ENCODE measurements at places on chromosomes 1 and 21.

GRCh38 chr1:220917101-220917500 lies 37.9 kb downstream of the HLX start:
- DNase-seq, result no peak

DNA sequence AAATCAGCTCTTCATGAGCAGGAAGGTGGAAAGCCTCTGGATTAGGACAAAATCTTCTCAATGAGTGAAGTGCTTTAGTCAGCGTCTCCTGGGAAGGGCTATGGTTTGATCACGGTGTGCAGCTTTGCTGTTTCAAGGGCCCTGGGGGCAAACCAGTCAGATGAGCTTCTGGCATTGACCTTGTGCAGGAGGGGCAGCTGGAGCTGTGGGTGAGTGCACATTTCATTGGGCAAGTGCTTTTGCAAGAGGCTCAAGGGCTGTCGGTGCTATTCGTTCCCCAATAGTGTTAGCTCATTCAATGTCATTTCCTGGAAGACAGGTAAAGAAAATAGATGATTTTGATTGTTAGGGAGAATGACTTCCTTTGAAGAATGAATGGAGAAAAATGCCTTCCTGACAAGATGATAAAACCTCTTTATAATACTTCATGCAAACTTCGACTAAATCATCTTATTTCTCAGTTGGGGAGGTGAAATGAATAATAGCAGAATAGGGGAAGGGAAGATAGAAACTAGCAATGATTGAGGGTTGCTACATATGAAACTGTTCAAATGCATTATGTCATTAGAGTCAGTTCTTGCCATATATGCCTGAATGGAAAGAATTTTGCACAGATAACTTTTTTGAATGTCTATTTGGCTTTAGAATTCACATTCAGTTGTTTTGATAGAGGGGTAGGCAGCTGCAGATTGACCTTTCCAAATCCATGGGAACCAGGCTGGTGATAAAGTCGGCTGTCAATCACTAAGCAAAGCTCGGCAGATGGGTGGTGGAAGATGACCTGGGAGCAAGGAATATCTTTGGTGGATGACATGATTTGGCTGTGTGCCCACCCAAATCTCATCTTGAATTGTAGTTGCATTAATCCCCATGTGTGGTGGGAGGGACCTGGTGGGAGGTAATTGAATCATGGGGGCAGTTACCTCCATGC lies 12.9 kb upstream of the DISC1 start:
- DNase-seq, result no peak

GRCh38 chr1:94792473-94793295 lies 27.5 kb upstream of the SLC44A3 start:
- no peak for DNase-seq

DNA sequence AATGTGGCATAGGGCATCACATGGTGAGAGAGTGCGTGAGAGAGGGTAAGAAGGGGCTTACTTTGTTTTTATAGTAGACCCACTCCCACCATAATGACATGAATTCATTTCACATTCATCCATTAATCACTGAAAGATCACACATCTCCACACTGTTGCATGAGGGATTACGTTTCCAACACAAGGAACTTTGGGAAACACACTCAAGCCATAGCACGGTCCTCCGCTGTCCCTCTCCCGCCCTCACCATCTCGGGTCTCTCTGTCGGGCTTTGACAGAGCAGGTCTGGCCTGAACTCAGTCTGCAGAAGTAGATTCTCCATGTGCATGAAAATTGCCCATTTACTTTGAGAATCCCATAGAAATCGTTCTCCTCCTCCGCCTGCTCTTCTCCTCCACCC lies 312.2 kb downstream of the MATN1 start:
- no peak for DNase-seq

DNA sequence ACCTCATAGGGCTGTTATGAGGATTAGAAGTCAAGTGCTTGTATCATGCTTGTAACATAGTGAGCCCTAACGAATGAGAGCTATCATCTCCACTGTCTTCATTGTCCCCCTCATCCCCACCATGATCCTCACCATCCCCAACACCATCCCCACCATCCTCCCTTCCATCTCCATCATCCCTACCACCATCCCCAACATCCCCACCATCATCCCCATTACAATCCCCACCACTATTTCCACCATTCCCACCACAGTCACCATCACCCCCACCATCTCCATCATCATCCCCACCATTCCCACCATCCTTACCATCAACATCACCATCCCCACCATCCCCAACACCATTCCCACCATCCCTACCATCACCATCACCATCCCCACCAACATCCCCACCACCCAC lies 39.1 kb upstream of the PADI1 start:
- DNase-seq, result no peak

- no peak for DNase-seq
These were observed 64.1 kb downstream of the PLEKHA6 start for GRCh38 chr1:204295671-204296070.

DNA sequence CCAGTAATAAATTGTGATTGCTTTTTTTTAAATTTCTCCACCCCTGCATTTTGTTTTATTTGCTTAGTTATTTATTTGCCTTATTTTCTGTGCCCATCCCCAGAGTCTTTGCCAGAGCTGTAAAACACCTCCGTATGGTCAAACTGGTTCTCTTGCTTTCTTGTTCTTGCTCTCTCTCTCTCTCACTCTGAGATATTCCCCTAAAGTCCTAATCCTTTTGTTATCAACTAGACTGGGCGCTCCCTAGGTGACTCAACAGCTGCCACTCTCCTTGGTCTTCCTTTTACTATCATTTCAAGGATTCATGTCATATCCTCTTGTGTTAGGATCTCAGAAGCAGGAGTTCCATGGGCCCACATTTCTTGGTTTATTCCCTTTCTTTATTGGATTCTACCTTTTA lies 160.0 kb downstream of the PRDM2 start:
- no peak for DNase-seq
